ENCODE measurements at places on chromosomes 1 and 21.

- DNase-seq, result no peak
These were observed 16.4 kb upstream of the SLC44A3 start for GRCh38 chr1:94803517-94804441.

DNA sequence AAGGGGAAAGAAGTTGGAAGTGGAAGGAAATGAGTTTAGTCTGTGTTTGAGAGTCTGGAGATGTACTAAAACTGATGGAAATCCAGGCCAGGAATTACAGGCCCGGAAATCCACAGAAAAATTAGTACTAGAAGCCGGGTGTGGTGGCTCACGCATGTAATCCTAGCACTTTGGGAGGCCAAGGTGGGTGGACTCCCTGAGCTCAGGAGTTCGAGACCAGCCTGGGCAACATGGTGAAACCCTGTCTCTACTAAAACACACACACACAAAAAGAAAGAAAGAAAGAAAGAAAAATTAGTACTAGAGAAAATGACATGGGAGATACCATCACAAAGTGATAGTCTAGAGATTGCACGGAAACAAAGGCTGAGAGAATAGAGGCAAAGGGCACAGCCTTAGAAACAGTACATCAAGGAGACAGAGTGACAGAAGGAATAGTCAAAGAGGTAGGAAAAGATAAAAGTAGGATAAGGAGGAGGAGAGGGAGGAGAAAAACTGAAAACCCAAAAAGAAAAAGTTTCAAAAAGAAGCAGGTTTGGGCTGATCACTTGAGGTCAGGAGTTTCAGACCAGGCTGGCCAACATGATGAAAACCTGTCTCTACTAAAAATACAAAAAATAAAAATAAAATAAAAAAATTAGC is 4.8 kb upstream of the TAF13 start:
- DNase-seq, result no peak

- no peak for DNase-seq
These were observed 10.0 kb downstream of the TTF2 start for GRCh38 chr1:117070124-117070523.

DNA sequence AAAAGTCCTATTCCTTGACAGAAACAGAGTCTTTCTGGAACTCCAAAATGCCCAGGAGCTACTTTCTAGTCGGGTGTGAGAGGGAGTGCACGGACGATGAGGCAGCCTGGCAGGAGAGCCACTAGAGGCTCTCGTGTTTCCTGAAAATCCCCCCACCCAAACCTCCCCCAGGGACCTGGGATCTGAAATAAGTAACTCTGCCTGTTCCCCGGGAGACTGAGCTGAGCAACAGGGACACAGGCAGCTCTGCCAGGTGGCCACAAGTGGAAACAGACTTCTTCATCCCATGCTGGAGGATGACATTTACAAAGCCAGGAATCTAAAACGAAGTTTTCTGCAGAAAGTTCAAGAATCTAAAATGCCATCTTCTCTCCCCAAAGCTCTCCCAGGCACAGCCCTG is 77.1 kb downstream of the ITPKB start:
- DNase-seq, result no peak

Data from cortex of kidney (tissue), 1 donor.